Activated CD4-positive, alpha-beta T cell treated with anti-CD3 and anti-CD28 coated beads for 4 hours (primary cell): ENCODE measurements at places on chromosomes 7 and 10.

DNA sequence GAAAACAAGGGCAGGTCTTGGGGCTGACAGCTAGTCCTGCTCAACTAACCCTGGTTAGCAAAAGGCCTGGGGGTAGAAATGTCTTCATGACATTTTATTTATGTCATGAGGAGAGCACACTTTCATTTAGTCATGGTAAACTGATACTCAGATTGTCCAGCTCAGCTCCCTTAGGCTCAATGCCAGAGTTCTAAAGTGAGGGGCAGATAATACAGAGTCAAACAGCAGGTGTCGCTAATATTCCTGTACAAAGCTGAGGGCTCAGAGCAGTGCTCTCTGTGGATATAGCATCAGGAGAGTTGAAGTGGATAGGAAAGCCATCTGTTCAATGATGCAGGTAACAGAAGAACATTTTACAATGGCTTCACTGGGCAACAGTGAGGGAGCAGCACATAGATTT lies 26.8 kb upstream of the CALCR start:
- DNase-seq = no peak

DNA sequence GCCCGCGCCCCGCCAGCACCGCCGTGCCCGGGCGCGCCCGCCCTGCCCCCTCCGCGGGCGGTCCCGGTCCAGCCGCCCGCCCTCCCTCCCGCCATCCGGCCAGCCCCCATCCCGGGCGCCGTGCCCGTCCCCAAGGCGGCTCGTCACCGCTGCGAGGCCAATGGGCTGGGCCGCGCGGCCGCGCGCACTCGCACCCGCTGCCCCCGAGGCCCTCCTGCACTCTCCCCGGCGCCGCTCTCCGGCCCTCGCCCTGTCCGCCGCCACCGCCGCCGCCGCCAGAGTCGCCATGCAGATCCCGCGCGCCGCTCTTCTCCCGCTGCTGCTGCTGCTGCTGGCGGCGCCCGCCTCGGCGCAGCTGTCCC lies at the start of gene HTRA1:
TSS of gene HTRA1 (plus strand) at position 187 of the 362 bp plus-strand sequence. CDS start at position 287, 100 bp downstream.
- DNase-seq = no peak

GRCh38 chr7:92057375-92057774 lies 76.9 kb downstream of the CYP51A1 start:
- DNase-seq = no peak

DNA sequence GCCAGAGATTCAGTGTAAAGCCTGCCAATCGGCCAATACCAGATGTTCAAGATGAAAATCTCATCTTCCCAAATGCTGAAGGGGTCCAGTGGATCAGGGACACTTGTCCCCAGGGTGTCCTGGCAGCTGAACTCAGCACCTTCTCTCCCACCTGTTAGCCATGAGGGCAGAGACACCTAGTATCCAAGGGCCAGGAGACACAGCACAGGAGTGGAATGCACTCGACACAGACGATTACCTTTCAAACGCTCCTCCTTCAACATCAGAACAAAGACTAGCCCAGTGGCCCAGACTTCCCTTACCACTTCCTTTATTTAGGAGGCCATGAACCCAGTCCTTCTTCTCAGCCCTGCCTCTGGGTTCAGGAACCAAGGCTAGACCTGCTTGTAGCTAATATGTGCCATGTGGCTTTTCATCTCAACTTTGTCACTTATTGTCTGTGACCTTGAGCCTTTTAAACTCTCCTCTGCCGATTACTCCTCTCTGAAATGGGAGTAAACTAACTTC lies 180.3 kb upstream of the PLXNA4 start:
- DNase-seq = no peak
